ENCODE measurements at places on chromosomes 4 and X.

DNA sequence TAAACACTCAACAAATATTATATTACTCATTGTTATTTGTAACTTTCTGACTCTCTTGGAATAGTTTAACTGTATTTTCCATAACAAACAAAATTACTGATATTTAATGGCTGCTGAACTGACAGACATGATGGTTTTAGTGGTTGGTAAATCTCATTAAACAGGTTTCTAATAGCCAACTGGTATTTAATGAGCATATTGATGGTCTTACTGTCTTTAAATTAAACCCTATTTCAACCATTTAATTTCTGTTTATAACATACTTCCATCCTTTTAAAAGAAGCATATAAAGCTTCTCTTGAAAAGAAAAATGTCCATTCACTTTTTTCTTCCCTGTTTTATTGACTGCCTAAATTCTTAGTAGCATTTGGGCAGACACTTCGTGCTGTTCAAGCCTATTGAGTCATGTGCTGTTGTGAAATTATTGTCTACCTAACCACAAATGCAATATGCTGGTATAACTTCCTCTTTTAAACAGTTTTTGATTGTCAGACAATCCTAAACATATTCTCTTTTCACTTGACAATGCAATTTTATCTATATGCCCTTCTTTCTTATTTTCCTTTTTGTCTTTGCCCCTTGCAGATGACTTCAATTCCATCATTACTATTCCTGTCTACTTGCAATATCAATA lies 163.9 kb upstream of the SLC7A11 start:
- DNase-seq: peak; percentile 43

DNA sequence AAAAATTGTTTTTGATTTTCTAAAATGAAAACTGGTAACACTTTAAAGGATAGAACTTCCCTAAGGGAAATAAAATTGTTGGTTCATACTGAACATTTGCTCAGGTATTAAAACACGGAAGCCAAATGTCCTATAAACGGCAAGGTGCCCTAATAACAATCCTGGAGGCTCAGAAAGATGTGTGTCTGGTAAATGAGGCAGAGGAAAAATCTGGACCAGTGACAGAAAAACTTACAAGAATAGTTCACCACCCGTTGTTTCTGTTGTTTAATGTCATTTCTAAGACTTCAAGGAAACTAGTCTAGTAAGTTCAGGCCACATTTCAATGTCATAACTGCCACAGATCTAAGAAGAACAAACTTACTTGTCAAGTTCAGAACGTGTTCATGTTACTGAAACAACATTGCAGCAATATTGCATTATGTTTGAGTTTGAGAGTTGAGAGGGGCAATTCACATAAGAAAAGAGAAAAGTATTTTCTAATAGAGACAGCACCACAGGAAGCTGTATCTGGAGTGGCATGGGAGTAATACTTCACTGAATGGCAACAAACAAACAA lies 476.6 kb downstream of the GRXCR1 start:
- DNase-seq: no peak

DNA sequence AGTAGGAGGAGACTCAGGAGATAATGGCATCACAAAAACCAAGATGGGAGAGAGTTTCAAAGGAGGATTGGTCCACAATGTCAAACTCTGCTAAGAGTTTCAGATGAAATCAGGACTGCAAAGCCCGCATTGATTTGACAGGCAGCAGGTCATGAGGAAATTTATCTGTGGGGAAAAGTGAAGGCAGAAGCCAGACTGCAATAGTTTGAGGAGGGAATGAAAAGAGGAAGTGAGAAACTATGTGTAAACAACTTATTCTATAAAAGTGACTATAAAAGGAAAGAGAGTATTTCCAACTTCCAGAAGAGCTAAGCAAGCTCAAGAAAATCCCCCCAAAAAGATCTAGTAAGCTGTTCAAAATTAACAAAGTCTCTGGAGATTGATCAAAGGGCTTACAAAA lies 66.3 kb upstream of the DGKK start:
- no peak for DNase-seq

- DNase-seq: no peak
Measured at GRCh38 chr4:72496119-72496518, 72.9 kb downstream of the ADAMTS3 start.

Data from skeletal muscle cell (primary cell).